ENCODE measurements at places on chromosomes 2 and 18. TPM values are rescaled to one million over a fixed set of nuclear protein-coding genes. Genes with fewer than 3 reads are reported as not detected.

- DNase-seq = no peak
These were observed 567.8 kb upstream of the KLHL29 start for GRCh38 chr2:22817197-22817596.

- DNase-seq = no peak
These were observed 440.8 kb upstream of the LRRTM4 start for GRCh38 chr2:77962943-77963342.

GRCh38 chr2:172448544-172449267 lies 21.3 kb downstream of the ITGA6 start:
- no peak for DNase-seq

Gene EML6
- 2.5 TPM for total RNA-seq

Gene FTCDNL1
- 3.7 TPM for total RNA-seq
